Ovary (tissue), 10 donors: ENCODE measurements at places on chromosomes 13 and 19. TPM values are rescaled to one million over a fixed set of nuclear protein-coding genes. Genes with fewer than 3 reads are reported as not detected.

TUBB4A gene
- total RNA-seq = 6.4 TPM

IGFL2 gene
- total RNA-seq = not detected

FOXA3 gene
- not detected for total RNA-seq

ABHD13 gene
- total RNA-seq = 9.5 TPM

RXFP2 gene
- total RNA-seq = not detected

HPN gene
- 3.8 TPM for total RNA-seq

ZNF98 gene
- total RNA-seq = 6.1 TPM

ATP12A gene
- not detected for total RNA-seq

DNA sequence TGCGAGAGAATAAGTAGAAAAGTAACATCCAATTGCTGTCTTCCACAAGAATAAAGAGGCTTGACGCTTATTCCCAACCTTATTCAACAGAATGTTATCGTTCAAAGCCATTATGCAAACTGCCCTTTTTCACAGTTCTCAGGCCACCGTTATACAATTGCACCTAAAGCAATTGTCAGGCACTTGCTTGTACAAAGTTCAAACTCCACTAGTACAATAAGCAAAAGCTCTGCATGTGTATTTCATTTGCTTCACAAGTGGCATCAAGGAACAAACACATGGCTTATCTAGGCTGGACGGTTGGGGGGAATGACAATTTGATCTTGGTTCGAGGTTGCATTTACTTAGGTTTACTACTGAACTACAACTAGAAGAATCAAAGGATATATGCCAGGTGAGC lies 815.6 kb downstream of the EFNB2 start:
- DNase-seq = no peak

GRCh38 chr13:31437975-31438374 lies 238.2 kb downstream of the B3GLCT start:
- no peak for DNase-seq

- DNase-seq = no peak
Observed at GRCh38 chr13:59229401-59229800, 934.3 kb downstream of the DIAPH3 start.

GRCh38 chr19:33750587-33751435 lies 45.9 kb upstream of the KCTD15 start:
- DNase-seq = no peak

- DNase-seq = no peak
Observed at GRCh38 chr19:11106477-11106876, 17.2 kb downstream of the LDLR start.

- DNase-seq = no peak
Observed at GRCh38 chr13:101258071-101258470, 158.2 kb downstream of the NALCN start.

DNA sequence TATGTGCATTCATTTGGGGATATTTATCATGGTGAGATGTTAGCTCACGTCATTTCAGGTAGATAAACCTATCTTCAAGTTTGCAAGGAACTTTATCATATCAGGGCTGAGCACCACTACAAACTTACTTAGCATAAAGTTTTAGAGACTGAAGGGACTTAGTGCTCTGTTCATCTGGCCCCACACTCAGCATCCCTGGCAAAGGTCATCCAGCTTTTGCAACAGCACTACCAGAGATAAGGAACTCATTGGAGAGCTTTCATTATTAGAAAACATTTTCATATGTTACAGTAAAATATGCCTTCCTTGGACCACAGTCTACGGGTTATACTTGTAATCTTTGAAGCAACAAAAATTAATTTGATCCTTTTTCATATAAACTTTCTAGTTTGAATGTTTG lies 263.4 kb downstream of the POU4F1 start:
- DNase-seq = no peak

- no peak for DNase-seq
Observed at GRCh38 chr13:46317120-46317519, 69.9 kb downstream of the RUBCNL start.

DNA sequence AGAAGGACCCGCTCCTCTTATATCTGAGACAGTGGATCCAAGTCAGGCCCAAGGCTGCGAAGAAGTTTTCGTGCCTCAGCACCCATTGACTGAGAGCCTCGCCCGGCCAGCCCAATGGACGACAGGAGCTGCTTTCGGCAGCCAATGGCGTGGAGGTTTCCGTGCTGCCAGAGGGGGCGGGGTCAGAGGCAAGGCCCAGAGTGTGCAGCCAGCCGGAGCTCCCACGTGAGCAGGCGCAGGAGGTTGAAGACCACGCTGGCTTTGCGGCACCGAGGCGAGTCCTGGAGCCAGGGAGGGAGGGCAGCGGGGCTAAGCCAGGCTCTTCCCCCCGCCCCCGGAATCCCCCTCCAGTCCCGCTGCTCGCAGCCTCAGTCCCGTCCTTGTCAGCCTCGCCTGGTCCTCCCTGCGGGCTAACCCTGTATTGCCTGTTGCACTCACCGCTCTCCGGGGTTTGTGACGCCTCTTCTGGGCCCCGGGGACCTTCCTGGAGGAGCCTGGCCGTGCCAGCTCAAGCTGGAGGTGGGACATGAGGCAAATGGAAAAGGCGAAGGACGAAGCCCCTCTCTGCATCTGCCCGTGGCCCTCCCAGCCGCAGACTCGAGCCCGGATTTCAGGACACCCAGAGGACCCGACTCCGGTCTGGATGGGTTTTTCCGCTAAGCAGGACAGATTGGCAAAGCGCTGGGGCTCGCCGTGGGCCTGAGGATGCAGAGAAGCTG lies 1.5 kb downstream of the IFNL4 start:
- no peak for DNase-seq

- no peak for DNase-seq
Observed at GRCh38 chr19:55667958-55668357, 7.1 kb upstream of the EPN1 start.

GRCh38 chr13:26653310-26653709 lies 95.8 kb downstream of the WASF3 start:
- no peak for DNase-seq

- DNase-seq = no peak
Observed at GRCh38 chr19:2282862-2283237, 875 bp upstream of the PEAK3 start.

DNA sequence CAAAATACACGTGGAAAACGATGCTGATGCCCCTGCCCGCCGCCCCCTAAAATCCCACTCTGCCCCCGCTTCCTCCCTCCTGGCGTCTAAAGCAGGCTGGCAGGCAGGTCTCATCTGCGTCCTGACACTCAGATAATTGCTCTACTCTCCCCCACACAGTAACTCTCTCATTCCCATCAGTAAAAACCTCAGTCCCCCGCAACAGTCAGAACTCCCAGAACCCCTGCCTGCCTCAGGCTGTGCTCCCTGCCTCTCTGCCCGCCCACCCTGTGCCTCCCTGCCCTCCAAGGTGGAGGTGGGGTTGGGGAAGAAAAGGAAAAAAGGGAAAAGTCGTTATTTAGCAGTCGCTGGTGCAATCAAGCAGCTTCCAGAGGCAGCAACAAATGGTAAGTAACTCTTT lies 473.7 kb downstream of the EFNB2 start:
- no peak for DNase-seq

- no peak for DNase-seq
Observed at GRCh38 chr19:17565611-17566010, 10.2 kb downstream of the COLGALT1 start.

- DNase-seq = no peak
Observed at GRCh38 chr13:29503041-29503837, 92.2 kb downstream of the SLC7A1 start.

DNA sequence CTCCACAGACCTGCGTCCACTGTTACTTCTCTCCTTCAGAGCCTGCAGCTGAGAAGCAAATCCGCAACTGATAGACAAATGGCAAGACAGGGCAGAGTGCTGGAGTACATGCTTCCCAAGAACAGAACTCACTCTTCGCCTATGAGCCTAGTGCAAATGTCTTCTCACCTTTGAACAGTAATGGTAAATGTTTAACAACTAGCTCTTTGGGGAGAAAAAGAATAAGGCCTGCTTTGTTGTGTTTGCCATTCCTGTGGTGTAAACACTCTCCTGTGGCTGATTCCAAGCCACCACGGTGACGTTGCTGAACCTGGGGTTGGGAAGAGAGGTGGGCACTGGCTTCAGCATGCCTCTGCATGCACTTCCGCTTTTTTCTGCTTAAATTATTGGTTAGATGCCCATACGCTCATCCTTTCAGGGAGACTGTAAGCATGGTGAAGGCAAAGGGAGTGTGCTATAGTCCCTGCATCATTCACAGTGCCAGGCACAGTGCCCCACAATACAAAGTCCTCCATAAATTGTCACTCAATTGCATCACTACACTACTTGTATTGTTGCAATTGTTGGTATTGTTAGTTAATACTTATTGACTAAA lies 28.1 kb upstream of the GTF3A start:
- DNase-seq = no peak

GRCh38 chr19:49249933-49250332 lies 75.1 kb downstream of the SLC6A16 start:
- DNase-seq = no peak

GRCh38 chr19:48203222-48203793 lies 32.8 kb downstream of the ZSWIM9 start:
- no peak for DNase-seq

DNA sequence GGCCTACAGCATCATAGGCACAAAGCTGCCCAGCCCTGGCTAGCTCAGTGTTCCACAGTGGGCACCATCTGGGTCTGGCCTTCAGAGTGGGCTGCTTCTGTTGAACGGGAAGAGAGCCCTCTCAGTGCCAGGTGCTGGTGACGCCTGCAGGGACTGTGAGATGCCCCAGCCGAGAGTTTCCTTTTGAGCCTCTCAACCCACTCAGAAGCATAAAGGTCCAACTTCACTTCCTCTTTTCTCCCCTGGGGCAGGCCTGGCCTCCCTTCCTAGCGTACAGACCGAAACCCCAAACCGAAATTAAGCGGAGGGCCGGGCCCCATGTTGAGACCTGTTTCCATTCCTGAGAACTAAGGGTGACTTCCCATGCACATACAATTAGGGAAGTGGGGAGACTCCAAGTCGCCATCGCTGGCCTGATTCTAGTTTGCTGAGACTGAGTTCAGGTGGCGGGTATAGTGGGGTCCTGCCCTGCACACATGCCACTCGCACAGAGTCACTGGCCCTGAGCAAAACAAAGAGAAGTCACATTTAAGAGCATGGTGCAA lies 6.9 kb downstream of the RAB8A start:
- DNase-seq = no peak

GRCh38 chr13:26909477-26909876 lies 148.9 kb upstream of the GPR12 start:
- no peak for DNase-seq

GRCh38 chr19:48745208-48745995 lies 1.3 kb downstream of the IZUMO1 start:
- no peak for DNase-seq

DNA sequence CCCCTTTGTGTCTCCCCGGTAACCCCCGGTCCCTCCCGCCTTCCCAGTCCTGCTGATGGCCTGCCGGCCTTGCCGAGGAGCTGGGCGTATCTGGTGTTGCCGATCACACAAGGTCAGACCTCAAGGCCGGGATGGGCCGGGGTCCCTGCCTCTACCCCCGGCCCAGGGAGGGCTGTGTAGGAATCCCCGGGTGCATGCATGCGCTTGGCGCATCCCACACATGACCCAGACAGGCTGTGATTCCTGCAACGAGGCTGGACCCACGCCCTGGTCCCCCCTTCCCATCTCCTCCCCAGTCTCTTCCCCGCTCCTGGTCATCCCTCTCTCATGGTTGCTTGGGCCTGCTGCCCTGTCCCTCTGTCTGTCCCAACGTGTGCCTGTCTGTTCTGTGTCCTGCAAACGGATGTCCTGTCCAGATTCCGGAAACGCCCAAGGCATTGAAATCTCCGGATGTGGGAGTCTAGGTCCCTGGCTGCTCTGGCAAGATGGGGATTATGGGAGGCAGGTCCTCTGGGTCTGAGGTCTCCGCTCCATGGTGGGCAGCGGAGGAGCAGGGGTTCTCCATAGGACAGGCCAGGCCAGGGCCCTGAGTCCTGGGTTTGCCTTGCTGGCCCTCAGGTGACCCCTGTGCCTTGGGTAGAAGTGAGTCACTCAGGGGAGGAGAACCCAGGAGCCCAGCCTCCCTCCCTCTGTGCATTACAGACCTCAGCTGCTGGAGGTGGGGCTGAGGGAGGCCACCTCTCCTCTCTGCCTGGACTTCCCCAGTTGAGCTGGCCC lies 1.6 kb downstream of the PKN1 start:
- DNase-seq = peak; percentile 41

DNA sequence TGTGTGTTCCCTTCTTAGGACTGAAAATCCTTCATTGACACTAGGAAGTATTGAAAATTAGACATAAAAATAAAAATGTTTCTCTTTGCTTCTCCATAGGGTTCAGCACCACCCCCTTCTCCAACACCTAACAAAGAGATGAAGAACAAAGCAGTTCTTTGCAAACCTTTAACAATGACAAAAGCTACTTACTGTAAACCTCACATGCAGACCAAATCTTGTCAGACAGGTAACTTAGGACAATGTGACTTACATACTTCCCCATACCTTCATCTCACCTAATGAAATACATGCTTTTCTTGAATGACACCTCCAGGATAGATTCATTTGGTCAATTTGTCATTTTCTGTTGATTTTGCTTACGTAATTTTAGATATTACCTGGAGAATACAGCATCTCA lies 99.9 kb downstream of the ZMYM2 start:
- DNase-seq = no peak

GRCh38 chr13:32851083-32852069 lies 164.8 kb upstream of the KL start:
- no peak for DNase-seq
